ENCODE measurements at places on chromosomes 6 and 20.
A peak's percentile ranks its signal among the peaks of the same experiment; 100 is the strongest.

DNA sequence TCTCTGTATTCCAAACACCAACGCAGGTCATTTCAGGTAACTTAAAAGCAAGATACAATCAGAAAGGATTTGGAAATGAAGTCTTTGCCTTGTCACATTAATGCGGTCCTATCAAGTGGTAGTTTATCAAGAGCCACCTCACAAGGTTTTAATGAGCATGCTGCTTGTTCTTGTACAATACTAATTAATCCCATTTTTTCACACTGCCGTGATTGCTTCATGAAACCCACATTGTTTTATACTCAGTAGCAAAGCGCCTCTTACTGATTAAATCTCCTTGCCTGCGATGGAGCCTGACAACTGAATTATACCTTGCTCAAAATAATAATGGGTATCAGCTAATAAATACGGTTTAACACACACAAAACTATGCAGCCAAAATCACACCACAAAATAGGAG is 234.1 kb upstream of the TSHZ2 start:
- DNase-seq: no peak

DNA sequence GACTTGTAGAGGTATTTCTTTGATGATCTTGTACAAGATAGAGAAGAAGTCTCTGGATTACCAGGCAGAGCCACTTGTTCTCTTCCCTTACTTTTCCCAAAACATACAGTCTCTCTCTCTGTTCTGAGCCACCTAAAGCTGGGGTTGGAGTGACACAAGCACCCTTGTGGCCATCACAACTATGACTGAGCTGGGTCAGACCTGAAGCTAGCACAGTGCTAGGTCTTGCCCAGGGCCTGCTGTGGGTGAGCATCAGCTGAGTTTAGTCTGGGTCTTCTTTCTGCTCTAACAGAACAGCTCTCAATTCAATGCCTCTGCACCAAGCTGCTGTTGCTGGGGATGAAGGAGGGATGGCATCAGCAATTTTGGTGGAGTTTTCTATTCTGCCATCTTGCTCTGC is 110.2 kb downstream of the HTR1B start:
- DNase-seq: no peak

GRCh38 chr6:115000736-115001135 is 657.9 kb upstream of the HS3ST5 start:
- DNase-seq: no peak

DNA sequence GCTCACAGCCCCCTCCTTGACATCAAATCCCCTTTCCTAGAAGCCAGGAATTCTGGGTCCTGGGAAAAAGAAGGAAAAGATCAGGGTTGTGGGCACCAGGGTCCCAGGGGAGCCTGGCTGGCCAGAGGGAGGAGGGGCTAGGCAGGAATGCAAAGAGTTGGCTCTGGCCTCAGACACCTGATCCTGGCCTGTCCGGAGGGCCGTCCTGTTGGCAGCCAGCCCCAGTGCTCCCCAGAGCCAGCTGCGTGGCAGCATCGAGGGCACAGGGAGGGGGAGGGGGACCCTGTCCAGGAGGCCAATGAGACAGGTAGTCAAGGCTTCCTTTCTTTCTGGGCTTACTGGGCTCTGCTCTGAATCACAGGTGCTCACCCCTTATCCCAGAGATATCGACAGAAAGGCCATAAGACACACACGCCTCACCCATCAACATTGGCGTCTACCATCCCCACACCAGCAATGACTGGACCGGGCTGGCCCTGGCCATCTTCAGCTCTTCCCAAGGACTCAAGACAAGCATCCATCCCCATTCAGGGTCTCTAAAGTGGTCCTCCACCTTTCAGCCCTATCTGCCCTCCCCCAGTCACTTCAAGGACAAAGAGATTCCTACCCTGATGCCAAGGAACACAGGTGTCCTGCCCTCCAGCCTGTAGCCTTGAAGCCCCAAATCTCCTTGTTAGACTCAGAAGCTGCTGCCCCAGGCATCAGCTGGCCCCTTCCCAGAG is 723 bp downstream of the COL11A2 start:
- DNase-seq: no peak

GRCh38 chr6:166957087-166957804 is 896 bp upstream of the RNASET2 start:
- peak; percentile 78 for DNase-seq

DNA sequence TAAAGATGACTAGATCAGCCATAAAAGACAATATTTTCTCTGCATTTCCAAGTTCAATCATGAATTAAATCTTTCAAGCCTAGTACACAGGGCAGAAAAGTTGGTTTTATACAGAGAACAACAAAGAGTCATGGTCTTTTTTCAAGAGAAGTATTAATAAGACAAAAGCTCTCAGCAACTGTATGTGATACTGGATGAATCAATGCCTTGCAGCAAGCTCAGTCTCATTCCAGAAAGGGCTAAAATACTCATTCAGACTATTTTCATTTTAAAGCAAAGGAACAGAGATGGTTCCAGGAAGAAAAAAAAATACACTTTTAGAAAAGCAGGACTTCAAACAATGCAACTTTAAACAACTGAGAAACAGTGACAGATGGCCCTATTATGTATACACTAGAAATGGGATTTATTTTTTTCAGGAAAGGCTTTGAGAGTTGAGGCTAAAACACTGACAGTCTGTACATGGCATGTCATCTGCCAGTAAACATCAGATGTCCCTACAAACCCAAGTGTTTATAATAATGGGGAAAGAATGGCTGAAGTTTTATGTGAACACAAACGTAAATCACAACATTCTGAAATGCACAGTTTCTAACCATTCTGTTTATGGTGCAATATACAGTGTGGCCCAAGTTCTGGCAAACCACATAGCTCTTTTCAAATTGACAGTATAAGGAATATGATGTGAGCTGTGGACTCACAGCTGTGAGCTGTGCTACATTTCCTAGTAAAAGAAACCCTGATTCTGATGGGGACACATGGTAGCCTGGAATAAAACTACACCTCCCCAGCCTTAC is 114.3 kb upstream of the DST start:
- no peak for DNase-seq

- DNase-seq: no peak
Measured at GRCh38 chr6:116363759-116364158, 7.0 kb upstream of the DSE start.

DNA sequence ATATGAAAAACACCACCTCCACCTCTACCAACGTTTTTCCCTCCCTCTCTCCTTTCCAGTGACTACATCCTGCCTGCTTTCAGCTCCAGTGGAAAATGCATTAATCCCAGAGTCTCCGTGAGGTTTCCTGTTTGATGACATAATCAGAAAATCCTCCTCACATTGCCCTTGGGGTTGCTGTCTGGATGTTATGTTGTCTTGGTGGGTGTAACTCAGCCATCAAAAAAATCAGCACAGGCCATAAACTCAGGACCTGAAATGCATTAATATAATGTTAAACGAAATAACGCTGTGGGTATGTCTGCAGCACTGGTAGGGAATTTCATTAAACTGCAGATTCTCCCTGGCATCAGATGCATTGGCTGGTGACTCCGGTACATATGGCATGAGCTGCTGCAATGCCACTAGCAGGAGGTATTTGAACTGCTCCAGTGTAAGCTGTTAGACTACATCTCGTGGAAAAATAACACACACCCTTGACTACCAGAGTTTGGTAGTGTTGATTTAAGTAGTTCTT is 297.8 kb downstream of the PRL start:
- no peak for DNase-seq

GRCh38 chr20:8662433-8662954 is 406.4 kb upstream of the PLCB4 start:
- DNase-seq: no peak

GRCh38 chr20:37917461-37917860 is 14.5 kb downstream of the VSTM2L start:
- no peak for DNase-seq

- DNase-seq: no peak
Measured at GRCh38 chr20:25484911-25485511, 77.5 kb downstream of the GINS1 start.

- DNase-seq: peak; percentile 21
Measured at GRCh38 chr20:37804584-37805566, 98.1 kb upstream of the VSTM2L start.

GRCh38 chr6:35262596-35262995 is 3.1 kb downstream of the ZNF76 start:
- no peak for DNase-seq

All from activated naive CD4-positive, alpha-beta T cell treated with anti-CD3 and anti-CD28 coated beads, Interleukin-2, amount 10 ng/mL, durations not matched to agents 7 days and 5 days (primary cell).